Iris pigment epithelial cell (primary cell): ENCODE measurements at places on chromosomes 16 and 17.

- peak; percentile 29 for DNase-seq
Measured at GRCh38 chr16:27222249-27223225, 19.2 kb downstream of the KDM8 start.

DNA sequence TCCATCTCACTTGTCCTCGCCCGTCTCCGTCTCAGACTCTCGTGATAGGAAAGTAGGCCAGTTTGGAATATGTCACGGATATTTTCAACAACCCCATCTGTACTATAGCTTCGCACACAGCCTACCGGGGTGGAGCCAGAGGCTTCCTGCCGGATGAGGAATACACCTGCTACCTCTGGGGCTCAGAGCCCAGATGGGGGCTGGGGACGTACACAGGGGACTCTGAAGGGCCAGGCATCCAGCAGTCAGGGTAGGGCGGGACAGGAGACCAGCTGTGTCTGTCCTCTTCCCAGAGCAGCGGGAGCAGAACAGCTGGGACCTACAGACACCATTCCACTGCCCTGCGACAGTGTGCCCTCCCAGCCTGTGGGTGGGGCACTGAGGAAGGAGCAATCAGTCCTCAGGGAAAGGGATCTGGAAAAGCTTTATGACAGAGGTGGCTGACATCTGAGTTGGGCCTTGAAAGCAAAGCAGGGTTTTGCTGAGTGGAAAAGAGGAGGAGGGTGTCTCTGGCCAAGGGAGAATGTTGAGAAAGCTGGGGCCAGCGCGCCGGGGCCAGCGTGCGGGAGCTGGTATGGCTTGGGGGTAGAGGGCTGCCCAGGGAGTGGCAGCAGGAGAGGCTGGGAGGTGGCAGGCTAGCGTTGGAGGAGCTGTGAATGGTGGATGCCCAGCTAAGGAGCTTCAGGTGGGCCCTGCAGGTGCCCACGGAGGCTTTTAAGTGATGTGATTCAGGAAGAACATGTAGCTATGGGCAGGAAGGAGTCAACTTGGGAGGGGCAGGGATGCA lies 11.5 kb upstream of the SRCIN1 start:
- no peak for DNase-seq

DNA sequence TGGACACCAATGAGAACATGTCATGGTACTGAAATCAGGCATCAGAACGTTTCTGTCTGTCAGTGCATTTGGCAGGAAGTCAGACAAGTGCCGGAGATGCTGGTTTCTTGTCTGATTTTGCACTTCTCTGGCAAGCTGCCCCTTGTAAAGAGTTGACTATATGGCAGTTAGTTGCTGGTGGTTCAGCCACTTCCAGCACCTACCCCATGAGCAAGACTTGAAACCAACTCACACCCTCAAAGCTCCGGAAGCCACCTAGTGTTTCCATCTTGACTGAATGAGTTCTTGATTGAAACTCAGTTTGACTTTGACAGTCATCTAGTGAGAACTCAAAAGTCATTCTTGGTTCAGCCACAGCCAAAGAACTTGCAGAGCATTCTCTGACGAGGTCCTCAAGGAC lies 225.1 kb downstream of the SPECC1 start:
- no peak for DNase-seq

GRCh38 chr17:74730491-74731346 lies 6.3 kb upstream of the RAB37 start:
- no peak for DNase-seq

- DNase-seq = peak; percentile 16
Measured at GRCh38 chr16:70808371-70808770, 7.4 kb upstream of the VAC14 start.

DNA sequence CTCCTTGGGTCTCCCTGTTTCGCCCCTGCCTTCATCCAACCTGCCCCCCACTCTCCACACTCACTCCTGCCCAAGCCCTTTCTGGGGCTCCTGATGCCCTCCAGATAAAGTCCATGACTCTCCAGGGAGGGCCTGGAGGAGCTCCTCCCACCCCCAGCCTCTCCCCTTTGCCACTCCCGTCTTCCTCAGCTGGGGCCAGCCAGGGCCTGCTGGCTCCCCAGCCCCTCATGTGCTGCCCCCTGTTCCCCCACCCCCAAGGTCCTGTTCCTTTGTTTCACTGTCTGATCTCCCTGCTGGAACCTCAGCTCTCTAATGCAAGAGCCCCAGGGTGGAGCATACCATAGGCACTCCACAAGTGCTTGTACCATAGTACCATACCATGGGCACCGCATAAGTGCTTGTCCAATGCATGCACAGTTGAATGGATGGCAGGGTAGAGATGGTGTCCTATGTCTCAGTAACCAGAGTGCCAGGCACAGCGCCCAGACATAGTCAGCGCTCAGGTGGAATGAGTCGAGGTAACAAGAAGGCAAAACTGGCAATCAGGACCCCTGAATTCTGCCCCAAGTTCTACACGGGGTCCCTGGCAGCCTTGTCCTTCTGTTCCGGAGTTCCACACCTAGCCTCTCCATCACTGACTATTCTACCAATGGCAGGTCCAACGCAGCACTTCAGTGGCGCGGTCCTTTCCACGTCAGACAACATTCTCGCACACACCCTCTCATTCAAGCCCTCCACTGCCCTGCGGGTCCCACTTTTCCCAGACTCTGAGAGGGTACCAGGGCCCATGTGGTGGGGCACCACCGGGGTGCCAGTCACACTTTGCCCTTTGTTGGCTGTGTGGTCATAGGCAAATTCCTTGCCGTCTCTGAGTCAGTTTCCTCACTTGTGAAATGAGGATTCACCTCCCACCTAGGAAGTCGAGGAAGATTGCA lies 1.4 kb downstream of the PLCD3 start:
- DNase-seq = no peak

GRCh38 chr17:49964769-49965523 lies 4.0 kb upstream of the DLX4 start:
- no peak for DNase-seq

DNA sequence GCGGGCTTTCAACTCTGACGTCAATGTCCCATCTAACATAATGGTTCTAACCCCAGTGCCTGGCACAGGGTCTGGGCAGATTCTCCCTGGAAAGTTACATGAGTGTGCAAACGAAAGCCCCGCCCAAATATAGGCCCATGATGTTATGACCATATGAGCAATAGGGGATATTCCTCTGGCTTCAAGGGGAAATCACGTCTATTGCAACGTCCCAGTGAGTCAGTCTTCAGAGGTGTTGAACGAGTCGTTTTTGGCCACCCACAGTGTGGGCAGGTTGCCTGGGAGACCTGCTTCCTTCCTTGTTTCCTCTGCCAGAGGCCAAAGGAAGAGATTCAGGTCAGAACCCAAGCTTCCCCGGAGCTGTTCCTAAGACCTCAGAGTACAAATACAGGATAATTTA lies 30.3 kb downstream of the PIK3R5 start:
- peak; percentile 38 for DNase-seq

GRCh38 chr16:74570412-74571301 lies 36.3 kb downstream of the GLG1 start:
- DNase-seq = no peak

DNA sequence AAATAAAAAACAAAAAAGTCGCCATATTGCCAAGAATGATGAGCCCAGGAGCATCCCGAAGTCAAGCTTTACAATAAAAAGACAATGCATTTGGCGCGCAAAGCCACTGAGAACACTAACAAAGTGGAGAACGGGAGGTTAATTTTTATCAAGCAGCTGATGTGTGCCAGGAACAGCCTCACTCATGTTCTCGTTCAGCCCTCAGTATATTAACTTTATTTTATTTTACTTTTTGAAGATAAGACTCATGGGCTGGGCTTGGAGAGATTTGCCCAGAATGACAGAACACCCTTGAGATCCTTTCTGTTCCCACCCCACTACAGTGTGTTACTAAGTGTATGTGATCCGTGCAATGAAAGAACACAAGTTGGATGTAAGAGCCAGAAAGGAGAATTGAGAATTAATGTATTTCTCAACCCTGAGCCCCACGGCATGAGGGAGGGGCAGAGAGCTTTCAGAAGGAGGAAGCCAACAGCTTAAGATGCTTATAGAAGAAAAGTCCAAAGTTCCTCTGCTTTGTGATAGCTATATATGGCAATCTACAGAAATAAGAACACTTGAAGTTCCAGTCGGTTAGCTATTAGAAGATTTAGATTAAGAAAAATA lies 48.4 kb downstream of the COTL1 start:
- DNase-seq = peak; percentile 45

GRCh38 chr17:40107522-40108174 lies 7.3 kb upstream of the NR1D1 start:
- peak; percentile 37 for DNase-seq

DNA sequence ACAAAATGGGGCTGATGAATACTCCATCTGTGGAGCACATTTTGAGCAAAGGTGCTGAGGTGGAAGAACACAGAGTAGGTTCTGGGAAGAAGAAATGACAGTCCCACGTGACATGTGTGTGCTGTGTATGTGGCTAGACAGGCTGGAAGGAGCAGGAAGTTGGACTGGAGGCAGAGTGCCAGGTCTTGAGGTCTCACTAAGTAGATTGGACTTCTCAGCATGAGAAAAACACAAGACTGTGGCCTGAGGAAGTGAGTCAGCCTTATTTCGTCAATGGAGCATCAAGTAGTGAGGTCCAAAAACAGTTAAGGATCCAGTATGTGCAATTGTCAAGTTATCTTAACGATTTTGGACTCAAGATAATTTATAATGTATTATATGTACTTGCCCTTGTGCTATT lies 736.5 kb downstream of the KCNJ2 start:
- DNase-seq = peak; percentile 99

DNA sequence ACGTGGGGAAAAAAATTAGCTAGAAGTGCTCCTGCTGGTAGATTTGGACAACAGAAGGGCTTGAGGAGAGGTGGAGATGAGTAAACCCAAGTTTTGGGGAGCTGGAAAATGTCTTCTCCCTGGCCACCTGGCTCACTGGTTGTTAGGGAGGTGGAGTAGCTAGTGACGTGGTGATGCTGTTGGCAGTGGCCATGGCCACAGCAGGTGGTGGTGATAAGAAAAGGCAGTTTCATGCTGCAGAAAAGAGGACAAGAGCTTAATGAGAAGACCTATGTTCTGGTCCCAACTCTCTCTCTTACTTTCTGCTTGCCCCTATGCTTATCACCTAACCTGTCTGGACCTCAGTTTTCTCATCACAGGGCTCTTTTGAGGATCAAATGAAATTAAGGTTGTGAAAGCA lies 223.5 kb upstream of the N4BP1 start:
- no peak for DNase-seq

- no peak for DNase-seq
Measured at GRCh38 chr17:30570191-30570590, 93.0 kb downstream of the GOSR1 start.

DNA sequence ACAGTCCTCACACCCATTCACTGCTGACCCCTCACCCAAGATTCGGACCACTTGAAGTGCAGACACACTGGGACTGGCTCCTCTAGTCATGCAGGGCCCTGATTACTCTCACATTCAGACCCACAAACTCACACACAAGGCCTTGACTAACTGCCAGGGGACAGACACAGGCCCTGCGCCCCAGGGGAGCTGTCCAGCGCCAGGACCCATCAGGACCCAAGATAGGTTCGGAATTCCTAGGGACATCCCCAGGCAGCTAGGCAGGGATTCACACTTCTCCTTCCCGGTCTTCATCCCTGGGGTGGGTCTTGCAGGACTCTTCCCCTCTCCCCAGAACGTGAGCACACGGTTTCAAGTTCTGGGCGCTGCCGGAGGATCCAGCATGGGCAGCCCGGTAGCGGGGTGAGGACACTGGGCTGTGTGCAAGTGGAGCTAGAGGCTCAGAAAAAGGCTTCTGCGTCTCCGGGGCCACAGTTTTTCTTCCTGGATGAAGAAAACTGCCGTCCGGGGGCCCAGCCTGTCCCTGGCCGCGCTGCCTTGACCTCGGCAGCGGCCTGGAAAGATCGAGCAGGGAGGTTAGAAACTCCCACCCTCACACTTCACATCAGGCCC lies 1.6 kb downstream of the SEZ6 start:
- DNase-seq = peak; percentile 31

GRCh38 chr17:72852277-72852938 lies 240.1 kb downstream of the SLC39A11 start:
- no peak for DNase-seq
